ENCODE measurements at places on chromosomes 5 and 9.

GRCh38 chr5:89276566-89277305 lies 393.8 kb upstream of the MEF2C start:
- DNase-seq: no peak

DNA sequence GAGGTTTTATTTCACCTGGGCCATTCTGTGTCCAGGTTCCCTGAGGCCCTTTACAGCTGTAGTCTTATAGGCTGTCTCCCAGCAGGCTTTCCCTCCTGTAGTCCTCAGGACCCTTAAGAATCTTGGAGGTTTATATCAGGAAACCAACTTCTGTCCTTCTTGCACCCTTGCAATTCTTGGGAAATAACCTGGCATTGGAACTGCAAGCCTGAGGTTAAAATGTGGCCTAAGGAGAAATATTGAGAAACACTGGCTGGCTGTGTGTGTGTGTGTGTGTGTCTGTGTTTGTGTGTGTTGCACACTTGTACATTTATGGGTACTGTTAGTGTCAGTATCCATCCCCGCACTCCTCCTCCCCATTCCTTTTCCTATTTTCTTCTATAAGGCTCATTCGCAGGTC lies 168.9 kb downstream of the PAPPA start:
- no peak for DNase-seq

DNA sequence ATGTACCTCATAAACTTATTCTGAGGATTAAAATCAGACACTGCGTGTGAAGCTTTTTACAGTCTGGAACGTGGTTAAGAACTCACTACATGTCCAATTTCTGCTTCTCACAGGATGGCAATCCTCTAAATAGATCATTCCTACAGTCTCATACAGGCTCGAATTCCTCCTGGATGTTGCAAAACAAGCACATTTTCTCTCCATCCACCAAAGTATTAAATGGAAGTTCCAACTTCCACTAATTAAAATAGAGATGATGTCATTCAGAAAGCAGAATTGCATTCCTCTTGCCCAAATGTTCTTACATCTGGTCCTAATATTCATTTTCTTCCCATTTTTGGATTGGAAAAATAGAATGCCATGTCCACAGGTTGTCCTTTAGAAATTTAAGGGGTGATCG lies 145.5 kb upstream of the PCA3 start:
- no peak for DNase-seq

DNA sequence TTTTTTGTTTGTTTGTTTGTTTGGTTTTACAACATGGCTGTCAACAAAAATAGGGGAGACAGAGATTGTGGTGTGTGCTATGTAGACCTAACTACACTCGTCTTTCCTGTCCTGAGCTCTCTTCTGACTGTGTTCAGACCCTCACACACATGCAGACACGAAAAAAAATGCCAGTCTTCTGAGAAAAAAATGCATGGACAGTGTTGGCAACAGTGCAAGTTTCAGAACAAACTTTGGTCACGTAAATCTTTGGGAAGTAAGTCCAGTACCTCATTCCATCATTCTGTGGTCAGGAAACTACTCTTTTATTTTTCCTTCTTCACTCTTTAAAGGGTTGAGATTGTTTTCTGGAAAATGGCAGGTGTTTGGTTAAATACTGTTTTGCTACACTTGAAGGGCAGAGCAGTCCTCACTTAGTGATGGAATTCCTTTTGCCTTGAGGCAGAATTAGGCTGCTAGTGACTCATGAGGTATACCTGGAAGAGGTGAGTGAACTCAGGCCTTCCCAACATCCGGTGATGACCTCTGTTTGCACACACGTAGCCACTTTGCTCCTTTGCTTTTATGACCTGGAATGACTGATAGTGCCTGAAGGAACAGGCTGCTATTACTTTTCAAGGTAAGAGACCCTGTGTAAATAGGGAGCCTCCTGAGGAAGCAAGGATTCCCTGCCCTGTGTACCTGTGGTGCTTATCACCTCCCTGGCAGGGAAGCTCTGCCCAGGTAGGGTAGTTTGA lies 81.6 kb upstream of the TNFAIP8 start:
- no peak for DNase-seq

DNA sequence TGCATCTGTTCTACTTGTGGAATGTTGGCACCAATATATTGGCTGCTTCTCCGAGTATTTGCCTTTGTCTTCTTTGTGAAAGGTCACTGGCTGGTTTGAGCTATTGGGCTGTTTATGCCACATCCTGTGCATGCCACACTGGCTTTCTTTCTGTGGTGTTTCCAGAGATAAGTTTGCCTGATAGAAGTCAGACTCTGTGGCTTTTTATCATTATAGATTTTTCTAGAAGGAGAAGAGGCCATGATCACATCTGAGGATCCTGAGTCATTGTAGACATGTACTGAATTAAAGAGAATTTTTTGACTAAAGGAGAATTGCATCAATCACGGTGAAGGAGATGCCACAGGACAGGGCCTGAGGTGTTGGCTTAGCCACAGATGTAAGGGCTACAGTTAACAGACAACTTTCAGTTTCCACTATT lies 26.5 kb upstream of the CDKN2B start:
- no peak for DNase-seq

- no peak for DNase-seq
Observed at GRCh38 chr9:91419222-91420191, 4.1 kb downstream of the NFIL3 start.

- DNase-seq: no peak
Observed at GRCh38 chr5:161274951-161275350, 271.6 kb downstream of the GABRB2 start.

DNA sequence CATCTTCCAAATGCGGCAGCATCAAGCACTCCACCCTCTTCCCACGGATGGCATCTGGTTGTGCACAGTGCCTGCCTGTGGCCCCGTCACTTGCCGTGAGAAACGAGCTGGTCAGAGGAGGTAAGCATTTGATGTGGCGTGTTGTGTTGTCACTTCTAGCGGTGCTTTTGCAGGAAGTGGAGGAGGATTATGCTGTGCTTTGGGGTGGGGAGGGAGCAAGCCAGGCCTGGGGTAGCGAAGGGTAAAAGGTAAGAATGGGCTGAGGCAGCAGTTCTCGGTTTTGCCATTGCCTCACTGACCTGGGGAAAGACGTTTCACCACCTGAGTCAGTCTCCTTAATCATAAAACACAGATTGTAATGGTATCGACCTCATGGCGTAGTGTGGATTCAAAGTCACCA lies 2.3 kb upstream of the POMT1 start:
- peak; percentile 43 for DNase-seq

GRCh38 chr5:117973785-117974184 lies 1014.6 kb downstream of the DTWD2 start:
- no peak for DNase-seq

GRCh38 chr5:35822511-35822910 lies 34.2 kb upstream of the IL7R start:
- no peak for DNase-seq

GRCh38 chr9:133954862-133955529 lies 37.1 kb downstream of the VAV2 start:
- no peak for DNase-seq

DNA sequence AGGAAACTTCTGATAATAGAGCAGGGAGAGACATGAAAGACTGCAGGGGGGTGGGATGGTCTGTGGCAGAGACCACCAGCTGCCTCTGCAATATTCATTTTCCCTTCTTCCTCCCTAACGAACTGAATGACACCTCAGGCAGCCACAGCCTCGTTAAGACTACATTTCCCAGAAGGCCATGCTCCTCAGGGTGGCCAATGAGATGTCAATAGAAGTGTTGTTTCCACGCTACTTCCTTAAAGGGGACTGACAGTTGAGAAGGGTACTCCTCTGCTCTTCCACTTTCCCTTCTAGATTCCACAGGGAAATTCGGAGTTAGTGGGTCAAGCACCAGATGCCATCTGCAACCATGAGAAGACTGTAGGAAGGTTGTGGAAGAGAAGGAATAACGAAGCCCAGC lies 52.0 kb upstream of the DAPK1 start:
- no peak for DNase-seq

DNA sequence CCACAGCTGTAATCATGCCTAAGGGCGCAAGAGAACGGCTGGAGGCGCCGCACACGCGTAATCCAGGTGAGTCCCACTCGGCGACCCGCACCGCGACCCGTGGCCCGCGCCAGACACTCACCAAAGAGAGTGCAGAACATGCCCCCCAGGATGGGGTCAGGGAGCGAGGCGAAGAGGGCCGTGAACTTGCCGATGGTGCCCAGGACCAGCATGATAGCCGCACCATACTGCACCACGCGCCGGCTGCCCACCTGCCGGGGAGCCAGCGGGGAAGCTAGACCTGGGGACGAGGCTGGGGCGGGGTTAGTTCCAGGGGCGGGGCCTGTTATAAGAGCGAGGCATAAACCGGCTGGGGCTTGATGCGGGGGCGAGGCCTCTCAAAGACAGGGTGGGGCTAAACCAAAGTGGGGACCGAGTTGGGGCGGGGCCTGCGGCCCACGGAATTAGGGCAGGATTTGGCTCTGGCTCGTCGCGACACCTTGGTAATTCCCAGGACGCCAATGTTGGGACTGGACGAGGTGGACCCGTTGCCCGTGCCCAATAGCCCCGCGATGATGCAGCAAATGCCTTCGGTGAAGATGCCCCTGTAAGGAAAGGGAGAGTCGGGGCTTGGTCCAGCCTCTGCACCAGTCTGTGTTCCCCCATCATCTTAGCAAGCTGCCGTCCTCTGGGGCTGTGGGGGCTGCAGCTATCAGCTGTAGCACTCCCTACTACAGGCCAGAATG lies 4.8 kb downstream of the SLC23A1 start:
- DNase-seq: no peak

- DNase-seq: no peak
Observed at GRCh38 chr5:151293624-151294023, 9.9 kb downstream of the SLC36A3 start.

DNA sequence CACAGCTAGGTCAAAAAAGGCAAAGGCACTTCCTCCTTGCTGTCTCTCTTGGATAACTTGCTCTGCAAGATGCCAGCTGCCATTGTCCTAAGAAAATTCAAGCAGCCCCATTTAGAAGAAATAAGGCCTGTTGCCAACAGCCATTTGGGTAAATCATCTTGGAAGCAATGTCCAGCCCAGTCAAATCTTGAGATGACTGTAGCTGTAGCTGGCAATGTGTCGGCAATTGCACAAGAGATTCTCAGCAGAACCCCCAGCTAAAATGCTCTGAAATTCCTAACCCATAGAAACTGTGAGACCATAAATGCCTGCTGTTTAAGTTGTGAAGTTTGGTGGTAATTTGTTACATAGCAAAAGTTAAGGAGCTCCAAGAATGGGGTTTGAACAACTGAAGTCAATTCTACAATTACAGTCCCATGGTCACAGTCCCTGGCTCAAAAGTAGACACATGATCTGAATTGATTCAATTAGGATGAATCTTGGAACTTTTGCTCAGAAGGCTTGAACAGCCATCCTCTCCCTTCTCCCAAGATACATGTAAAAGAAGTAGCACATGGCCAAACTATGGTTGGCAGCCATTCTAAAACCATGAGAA lies 151.1 kb downstream of the MPDZ start:
- DNase-seq: no peak

DNA sequence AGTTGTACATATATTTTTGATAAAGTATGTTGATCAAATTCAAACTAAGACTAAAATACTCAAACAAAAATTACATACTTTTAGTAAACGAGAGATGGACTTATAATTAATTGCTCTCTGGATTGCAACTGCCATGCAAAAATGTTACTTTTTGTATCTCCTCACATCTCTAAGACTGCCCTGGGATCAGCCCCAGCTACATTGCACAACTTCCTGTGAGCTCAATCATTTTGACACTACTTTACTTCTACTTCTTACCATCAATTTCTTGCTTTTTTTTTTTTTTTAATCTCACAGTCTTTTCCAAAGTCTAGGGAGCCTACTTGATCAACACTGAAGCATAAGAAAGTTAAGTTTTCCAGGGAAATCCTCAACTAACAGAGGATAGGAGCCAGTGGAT lies 506.0 kb upstream of the CDH10 start:
- DNase-seq: no peak

GRCh38 chr5:40389591-40389990 lies 290.1 kb upstream of the PTGER4 start:
- no peak for DNase-seq

DNA sequence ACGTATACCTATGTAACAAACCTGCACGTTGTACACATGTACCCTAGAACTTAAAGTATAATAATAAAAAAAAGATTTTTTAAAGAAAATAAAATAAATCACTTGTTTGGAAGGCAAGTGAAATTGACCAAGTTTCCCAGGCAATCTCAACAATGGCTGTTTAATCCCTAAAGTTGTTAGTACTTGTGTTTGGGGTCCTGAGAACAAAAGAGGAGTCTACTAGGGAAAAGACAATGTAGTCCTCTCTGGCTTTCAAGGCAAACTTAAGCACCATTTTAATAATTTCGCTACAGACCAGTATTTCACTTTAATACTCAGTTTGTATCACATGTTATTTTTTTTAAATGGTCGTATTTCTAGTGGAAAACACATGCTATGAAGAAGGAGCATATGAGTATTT lies 14.2 kb downstream of the CEMIP2 start:
- DNase-seq: no peak

- DNase-seq: no peak
Observed at GRCh38 chr9:70228611-70229010, 30.2 kb upstream of the SMC5 start.
